GM04503 (cell line): ENCODE measurements at places on chromosomes 7 and 10.

DNA sequence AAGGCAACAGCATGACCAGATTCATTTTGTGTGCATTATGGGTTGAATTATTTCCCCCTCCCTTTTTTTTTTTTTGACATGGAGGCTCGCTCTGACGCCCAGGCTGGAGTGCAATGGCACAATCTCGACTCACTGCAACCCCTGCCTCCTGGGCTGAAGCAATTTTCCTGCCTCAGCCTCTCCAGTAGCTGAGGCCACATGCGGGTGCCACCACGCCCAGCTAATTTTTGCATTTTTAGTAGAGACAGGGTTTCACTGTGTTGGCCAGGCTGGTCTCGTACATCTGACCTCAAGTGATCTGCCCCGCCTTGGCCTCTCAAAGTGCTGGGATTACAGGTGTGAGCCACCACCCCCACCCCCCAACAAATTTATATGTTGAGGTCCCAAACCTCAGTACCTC is 42.0 kb downstream of the ZNF783 start:
- no peak for DNase-seq

DNA sequence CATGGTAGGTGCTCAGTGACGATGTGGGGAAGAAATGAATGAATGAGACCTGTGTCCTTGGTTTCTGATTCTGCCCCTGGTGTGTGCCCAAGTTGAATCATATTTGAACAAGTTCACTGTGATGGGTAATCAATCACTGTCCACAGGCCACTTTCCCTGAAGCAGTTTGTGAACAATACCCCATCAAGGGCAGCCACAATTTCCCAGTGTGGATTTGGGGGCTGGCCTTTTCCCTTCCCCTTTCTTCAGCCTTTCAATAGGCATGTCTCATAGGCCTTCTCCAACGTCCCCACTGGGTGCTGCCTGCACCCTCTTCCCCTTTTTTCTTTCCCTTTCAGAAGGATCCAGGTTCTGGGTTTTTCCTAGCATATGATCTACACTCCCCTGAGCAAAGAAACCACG is 64.7 kb downstream of the CREB5 start:
- DNase-seq, result no peak

DNA sequence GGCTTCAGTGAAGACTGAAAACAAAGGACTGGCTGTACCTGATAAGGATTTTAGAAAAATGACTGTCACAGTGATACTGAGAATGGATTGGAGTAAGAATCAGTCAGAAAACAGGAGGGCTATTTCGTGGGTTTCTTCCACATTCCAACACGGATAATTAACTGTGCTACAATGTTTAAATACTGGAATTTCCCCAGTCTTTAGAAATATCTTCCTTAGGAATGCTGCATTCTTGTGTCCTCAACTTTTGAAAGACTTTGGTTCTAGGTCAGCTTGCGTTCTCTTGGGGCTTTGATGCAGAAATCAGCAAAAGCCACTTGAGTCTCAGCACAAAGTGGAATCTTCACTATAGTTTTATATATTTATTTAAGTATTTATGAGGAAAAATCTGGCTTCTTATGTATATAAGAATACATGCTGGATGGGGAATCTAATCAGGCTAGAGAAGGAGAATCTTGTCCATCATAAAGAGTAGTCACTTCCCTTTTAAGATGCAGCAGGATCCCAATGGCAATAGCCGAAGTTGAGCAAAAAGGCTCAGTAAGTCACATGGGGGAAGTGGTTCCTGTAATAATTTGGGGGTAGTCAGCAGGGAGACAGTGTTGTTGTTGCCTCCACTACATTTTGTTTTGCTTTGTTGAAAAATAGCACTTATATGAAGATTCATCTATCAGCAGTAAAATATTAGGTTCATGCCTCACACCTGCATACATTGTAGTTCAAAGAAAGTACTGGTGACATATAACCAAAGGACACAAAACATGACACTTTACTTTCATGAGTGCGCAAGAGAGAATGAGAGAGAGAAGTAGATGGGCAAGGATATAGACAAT is 86.0 kb downstream of the CH25H start:
- DNase-seq, result peak; percentile 33

DNA sequence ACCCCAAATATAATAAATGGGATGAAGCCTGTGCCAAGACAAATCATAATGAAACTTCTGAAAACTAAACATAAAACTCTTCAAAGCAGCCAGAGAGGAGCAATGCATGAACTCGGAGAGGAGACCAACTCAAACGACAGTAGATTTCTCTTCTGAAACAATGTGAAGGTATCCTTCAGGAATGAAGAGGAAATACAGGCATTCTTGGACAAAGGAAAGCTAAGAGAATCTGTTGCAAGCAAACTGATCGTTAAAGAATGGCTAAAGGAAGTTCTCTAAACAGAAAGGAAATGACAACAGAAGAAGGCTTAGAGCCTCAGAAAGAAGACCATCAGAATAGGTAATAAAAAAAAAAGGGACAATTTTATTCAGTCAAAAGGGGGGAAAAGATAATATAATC is 6.6 kb downstream of the GNA12 start:
- DNase-seq, result no peak

DNA sequence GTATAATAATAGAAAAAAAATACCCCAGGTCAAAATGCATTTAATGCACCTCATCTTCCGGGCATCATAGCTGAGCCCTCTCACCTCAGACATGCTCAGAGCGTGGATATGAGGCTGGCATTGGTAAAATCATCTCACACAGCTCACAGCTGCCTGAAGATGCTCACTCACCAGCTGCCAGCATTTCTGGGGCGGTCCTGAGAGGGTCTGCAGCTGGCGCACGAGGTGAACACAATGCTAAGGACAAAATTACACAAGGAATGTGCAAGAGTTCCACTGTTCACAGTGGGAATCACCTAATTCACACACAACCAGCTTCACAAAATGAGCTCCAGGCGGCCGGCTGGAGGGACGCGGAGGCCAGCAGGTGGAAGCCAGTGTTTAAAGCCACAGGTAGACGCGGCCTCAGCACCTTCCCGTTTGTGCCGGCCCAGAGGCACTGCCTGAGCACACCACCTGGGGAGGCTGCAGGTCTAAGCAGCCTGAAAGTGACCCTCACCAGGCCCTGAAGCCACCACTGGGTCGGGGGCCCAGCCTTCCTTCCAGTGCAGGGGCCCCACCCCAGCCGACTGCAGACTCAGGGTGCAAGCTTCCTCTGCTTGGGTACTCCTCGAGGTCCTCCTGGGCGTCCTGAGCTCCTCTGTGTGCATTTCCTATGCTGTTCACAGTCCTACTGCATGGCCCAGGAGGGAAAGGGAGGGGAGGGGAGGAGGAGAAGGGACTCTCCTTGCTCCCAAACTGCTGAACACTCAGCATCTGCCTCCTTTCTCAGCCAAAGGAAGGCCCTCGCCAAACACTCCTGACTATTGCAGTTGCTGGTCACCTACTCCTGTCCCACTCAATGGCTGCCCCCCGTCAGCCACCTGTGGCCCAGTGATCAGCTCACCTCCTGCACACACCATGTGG is 61.2 kb upstream of the FAM20C start:
- no peak for DNase-seq

- no peak for DNase-seq
These were observed 11.3 kb downstream of the SAP25 start for GRCh38 chr7:100562195-100563099.

GRCh38 chr10:74854610-74855009 is 28.2 kb downstream of the KAT6B start:
- no peak for DNase-seq

GRCh38 chr10:109887243-109887642 is 36.1 kb downstream of the XPNPEP1 start:
- no peak for DNase-seq

- DNase-seq, result no peak
These were observed 32.1 kb downstream of the ASB4 start for GRCh38 chr7:95517870-95518269.

DNA sequence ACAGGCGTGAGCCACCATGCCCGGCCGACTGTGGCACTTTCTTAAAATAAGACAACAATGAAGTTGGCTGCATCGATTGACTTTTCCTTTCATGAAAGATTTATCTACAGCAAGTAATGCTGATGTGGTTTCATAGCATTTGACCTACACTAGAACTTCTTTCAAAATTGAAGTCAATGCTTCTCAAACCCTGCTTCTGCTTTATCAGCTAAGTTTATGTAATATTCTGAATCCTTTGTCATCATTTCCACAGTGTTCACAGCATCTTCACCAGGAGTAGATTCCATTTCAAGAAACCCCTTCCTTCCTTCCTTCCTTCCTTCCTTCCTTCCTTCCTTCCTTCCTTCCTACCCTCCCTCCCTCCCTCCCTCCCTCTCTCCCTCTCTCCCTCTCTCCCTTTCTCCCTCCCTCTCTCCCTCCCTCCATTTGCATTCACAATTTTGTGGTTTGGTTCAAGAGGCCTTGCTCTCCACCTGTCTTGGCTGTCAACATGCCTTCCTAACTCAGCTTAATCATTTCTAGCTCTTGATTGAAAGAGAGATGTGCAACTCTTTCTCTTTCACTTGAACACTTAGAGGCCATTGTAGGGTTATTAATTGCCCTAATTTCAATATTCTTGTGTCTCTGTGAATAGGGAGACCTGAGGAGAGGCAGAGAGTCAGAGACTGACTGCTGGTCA is 52.1 kb downstream of the HDAC9 start:
- no peak for DNase-seq

DNA sequence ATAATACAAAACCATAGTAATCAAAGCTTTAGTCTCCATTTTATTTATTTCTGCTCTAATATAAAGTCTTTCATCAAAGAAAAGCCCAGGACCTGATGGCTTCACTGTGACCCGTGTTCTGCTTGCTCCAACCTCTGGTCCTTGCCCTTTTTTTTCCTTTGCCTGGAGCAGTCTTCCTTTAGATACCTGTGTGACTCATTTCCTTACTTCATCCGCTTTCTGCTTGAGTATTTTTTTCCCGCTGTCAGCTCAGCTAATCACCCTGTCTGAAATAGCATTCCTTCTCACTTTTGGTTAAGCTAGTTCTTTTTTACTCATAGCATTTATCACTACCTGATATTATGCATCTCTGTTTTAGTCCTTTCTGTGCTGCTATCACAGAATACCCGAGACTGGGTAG is 194.8 kb downstream of the ABCA13 start:
- DNase-seq, result no peak

DNA sequence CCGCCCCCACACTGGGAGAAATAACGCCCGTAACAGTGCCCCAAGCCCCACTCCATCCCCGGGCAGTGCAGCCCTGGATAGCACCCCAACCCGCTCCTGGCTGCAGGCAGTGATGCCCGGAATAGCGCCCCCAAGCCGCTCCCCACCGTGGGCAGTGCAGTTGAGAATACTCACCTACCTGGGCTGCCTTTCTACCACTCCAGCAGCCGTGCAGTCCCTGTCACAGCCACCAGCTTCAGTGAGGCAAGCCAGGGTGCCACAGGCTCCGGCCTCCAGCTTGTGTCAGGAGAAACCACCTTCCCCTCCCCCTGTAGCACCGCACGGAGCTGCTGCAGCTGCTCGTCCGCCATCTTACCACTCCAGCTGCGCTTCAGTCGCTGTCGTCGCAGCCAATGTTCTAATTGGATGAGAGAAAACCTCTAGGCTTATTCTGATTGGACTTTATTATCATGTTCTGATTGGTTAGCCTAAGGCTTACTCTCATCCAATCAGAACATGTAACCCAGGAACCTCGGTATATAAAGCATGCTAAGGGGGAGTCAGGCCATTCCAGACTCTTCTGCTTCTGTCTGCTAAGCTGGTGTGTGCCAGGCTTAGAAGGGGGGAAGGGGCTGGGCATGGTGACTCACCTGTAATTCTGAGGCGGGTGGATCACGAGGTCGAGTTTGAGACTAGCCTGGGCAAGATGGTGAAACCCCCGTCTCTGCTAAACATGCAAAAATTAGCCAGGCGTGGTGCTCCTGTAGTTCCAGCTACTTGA is 53.2 kb upstream of the ZNF33B start:
- no peak for DNase-seq

DNA sequence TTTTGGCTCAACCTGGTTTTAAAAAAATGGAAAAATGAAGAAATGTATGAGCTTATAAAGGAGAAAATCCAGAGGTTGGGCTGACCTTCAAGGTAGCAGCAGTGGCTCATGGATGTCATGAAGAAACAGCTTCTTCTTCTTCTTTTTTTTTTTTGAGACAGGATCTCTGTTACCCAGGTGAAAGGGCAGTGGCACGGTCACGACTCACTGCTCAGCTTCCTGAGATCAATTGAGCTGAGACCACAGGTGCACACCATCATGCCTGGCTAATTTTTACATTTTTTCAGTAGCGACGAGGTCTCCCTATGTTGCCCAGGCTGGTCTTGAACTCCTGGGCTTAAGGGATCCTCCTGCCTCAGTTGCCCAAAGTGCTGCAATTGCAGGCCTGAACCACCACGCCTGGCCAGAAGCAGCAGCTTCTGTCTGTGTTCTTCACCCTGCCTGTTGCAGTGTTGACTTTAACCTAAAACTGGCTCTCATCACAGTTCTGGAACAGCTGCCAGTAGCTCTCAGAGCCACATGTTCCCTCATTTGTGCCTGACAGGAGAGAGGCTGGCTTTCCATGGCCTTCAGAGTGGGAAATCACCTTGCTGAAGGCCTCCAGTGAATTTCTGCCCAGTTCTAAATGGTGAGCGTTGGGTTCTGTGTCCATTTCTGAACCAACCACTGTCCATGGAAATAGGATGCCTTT is 117.7 kb downstream of the PFKFB3 start:
- DNase-seq, result no peak

DNA sequence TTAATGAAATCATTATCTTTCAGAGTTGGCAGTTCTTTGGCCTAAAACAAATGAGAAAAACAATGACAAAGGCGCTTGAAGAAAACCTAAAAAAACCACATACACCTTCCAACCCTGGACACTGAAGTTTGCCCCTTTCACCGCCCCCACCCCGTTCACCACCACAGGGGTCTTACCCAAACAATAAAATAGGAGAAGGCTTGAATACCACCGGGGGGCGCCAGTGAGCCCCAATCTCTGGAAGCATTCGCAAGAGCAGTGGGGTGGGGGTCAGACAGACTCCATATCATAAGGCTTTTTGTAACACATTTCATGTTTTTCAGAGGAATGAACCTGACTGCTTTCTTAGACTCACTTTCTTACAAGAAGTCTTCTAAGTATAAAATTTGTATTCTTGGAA is 163.6 kb downstream of the PIP4K2A start:
- DNase-seq, result no peak

- no peak for DNase-seq
These were observed 14.2 kb downstream of the TFR2 start for GRCh38 chr7:100627238-100627549.

DNA sequence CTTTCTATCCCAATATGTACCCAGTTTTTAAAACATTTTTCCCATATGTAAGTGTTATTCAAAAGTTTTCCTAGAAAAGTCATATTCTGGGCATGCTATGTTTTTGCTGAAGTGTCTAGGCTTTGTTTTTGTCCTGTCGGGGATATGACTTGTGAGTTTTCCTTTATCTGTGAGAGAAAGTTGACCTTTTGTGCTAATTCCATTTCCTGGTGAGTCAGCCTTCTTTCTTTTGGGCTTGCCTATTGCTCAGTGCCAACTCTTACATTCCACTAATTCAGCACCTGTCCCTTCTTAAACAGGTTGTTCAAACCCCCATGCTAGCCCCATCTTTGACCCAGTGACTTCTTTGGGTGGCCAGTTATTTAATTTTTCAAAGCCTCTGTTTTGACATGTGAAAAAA is 146.2 kb downstream of the AHR start:
- DNase-seq, result no peak

GRCh38 chr7:159125104-159125954 is 19.3 kb downstream of the VIPR2 start:
- no peak for DNase-seq

GRCh38 chr10:129711291-129711690 is 244.2 kb downstream of the MGMT start:
- DNase-seq, result no peak

- no peak for DNase-seq
These were observed 2.6 kb downstream of the CAMK2B start for GRCh38 chr7:44322631-44323363.

GRCh38 chr7:18109762-18110161 is 82.1 kb upstream of the PRPS1L1 start:
- DNase-seq, result no peak
